Right kidney (tissue), 9 donors: ENCODE measurements at places on chromosomes 4 and X.

GRCh38 chr4:7375427-7375826 is 59.3 kb downstream of the PSAPL1 start:
- no peak for DNase-seq

DNA sequence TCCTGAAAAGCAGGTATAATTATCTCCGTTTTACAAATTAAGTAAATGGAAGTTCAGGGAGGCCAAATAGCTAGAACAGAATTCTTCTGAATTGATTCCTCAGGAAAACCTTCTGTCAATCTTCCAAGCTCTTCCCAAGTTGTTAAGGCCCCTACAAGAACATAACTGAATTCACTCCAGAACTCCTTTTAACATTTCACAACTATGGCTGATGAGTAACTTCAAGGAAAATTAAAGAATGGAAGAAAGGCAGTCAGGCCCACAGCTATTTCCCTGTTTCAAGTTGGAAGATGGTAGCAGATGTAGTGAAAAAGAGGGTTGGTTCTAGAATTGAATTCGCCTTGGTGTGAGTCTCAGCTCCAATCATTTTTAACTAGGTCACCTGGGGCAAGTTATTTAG is 15.9 kb downstream of the SETD7 start:
- no peak for DNase-seq

DNA sequence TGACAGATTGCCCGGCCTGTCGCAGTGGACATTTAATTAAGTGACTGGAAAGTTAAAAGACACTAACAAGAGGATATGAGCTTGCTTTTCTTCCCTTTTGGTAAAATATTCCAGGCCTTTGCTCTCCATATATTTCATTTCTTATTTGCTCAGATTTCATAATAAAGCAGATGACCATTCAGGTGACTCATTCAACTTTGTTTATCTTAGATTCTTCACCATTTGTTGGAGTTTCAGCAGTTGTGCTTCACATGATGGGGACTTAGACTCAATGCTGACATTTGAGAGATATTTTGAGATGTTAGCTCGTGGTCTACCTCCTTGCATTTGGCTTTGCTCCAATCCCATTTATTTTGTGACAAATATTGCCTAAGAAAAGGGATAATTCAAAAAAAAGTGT is 312.2 kb downstream of the ARHGAP24 start:
- no peak for DNase-seq

- no peak for DNase-seq
Observed at GRCh38 chr4:88821522-88821921, 123.9 kb upstream of the NAP1L5 start.

GRCh38 chr4:59518005-59518823 is 1681.9 kb upstream of the ADGRL3 start:
- DNase-seq: no peak
